ENCODE measurements at places on chromosomes 4 and X.

DNA sequence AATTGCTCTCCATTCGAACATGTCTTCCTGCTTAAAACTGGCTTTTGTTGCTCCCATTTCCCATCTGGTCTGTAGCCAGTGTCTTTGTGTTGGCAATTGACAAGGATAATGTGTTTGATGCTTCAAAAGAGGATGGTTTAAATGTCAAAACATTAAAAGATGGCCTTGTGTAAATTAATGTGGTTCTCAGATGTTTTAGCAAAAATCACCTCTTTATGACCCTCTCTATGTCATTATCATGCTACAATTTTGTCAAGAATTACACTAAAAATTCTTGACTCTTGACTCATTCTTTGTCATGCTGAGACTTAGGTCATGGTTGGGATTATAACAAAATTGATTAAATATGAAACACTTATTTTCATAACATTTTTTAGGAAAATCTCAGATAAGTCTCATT is 47.4 kb downstream of the TMEM131L start:
- DNase-seq, result peak; percentile 64

- DNase-seq, result no peak
Observed at GRCh38 chr4:175435381-175435783, 376.7 kb downstream of the GPM6A start.

- DNase-seq, result peak; percentile 13
Observed at GRCh38 chr4:80876810-80877209, 153.7 kb upstream of the BMP3 start.

- DNase-seq, result no peak
Observed at GRCh38 chrX:74492720-74493201, 71.5 kb downstream of the SLC16A2 start.

DNA sequence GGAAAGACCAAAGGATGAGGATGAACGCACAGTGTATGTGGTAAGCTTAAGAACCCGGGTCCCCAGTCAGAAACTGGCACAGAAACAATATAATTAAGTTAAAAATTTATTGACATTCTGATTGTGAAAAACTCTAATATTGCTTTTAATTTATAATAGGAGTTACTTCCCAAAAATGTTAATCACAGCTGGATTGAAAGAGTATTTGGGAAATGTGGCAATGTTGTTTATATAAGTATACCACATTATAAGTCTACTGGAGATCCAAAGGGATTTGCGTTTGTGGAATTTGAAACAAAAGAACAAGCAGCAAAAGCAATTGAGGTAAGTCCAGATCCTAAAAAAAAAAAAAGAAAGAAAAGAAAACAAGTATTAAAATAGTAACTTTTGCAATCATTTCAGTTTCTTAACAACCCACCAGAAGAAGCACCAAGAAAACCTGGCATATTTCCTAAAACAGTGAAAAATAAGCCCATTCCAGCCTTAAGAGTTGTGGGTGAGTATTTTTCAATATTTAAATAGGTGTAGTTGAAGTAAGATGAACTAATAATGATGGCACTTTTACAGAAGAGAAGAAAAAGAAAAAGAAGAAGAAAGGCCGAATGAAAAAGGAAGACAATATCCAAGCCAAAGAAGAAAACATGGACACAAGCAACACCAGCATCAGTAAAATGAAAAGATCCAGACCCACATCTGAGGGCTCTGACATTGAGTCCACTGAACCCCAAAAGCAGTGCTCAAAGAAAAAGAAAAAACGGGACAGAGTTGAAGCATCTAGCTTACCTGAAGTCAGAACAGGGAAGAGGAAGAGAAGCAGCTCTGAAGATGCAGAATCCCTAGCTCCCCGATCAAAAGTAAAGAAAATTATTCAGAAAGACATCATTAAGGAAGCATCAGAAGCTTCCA is 9.9 kb downstream of the LARP7 start:
- no peak for DNase-seq

DNA sequence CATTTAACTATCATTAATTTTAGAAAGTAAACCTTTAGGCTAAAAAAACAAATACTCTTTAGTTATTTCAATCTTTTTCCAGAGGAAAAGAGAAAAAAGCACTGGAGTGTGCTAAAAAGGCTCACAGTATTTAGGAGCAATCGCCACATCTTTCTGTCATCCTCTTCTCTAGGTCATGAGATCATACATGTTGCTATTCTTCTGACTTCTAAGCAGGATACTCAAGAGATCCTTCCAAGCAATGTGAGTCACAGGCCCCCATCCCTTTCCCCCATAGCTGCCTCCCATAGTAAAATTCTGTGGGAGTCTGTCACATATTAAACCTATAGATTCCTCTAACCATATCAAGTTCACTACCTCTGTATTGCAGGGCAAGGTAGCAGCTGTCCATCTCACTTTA is 7.7 kb downstream of the EDNRA start:
- no peak for DNase-seq

DNA sequence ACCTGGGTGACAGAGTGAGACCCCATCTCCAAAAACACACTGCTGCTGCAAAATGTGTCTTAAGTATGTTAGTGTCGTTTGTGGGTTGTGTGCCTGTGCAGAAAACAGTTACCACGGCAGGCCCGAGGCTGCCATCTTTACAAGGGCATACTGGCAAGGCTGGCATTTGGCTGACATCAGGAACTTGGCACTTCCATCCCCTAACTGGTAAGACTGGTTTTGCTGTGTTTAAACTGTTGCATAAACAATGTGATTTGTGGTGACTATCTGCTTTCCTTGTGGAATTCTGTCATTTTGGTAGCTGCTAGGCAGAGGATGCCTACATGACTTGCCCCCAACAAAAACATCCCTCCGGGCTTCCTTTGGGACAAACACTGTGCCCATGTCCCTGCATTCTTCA is 12.3 kb downstream of the LRP2BP start:
- no peak for DNase-seq
